ENCODE measurements at places on chromosomes 12 and 14.
A peak's percentile ranks its signal among the peaks of the same experiment; 100 is the strongest.

DNA sequence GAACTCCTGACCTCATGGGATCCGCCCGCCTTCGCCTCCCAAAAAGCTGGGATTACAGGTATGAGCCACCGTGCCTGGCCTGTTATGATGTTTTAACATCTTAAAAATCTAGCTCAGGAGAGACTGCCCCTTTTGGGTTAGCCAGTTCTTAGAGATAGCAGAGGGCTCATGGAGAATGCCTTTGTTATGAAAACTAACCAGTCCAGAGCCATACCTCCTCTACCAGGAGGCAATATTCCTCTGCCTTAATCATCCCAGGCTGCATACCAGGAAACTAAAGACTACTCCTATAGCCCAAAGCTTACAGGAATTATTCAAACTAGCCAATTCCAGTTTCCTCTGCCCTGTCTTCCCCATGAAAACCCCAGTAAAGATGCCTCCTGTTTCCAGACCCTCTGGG is 96.0 kb upstream of the MDM1 start:
- no peak for DNase-seq

GRCh38 chr12:105843986-105844760 is 294.6 kb downstream of the NUAK1 start:
- DNase-seq, result no peak

DNA sequence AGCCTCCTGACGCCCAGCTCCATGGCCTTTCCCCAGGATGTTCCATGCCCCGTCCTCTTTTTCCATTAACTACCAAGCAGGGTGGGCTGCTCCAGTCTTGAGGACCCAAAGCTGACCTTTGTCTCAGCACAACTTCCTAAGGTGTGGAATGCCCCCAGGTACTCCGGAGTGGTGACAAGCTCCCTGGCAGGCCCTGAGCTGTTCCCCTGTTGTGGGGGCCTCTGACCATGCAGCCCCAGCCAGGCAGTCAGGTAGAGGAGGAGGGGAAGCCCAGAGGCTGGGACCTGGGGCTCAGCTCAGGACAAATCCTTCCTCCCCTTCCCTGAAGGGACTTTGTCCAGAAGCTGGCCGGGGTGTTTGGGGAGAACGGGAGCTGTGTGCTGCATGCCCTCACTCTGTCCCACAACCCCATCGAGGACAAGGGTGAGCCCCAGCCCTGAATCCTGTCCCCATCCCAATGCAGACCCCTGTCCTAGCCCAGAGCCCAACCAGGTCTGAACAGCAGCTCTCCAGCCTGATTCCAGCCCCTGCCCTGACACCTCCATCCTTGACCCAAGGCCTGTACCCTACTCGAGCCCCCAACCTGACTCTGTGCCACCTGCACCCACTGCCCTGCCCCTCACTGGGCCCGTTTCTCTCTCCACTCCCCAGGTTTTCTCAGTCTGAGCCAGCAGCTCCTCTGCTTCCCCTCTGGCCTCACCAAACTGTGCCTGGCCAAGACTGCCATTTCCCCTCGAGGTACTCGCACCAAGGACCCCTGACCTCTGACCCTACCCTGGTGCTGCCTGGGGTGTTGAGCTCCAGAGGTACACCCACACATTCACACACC is 4.4 kb downstream of the CARMIL3 start:
- no peak for DNase-seq

DNA sequence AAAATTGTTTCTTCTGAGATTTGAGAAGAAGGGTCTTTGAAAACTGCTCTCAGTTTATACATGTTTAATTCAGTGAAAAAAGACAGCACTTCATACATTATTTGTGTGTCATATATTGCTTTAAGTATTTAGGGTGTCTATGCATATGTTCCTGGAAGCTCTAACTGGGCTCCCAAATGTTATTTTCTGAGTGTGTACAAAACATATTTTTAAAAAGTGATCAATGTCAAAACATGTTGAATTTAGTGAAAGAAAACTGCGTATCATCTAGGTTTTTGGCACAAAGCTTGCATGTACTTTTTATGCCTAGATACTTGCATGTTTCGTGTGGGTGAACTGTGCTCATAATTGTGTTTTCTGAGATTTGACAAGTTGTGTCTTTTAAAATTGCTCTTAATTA is 81.6 kb downstream of the ASCL4 start:
- no peak for DNase-seq

GRCh38 chr12:57263096-57263495 is 12.1 kb upstream of the STAC3 start:
- DNase-seq, result no peak

DNA sequence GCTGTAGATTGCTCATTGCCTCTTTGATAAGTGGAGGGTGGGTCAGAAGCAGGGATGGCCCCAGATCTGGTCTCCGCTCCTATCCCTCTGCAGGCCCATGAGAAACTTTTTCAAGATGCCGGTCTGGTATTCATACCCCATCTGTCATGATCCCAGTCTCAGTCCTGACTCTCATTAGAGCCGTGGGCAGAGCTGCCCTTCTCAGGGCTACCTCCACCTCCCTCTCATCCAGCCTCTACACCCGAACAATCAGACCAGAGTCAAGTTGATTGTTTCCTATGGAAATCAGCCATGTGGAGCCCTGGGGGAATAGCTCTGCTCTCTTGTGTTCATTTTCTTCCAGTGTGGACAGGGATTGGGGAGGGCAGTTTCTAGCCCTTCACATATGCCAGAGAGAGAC is 45.8 kb downstream of the NEUROD4 start:
- no peak for DNase-seq

DNA sequence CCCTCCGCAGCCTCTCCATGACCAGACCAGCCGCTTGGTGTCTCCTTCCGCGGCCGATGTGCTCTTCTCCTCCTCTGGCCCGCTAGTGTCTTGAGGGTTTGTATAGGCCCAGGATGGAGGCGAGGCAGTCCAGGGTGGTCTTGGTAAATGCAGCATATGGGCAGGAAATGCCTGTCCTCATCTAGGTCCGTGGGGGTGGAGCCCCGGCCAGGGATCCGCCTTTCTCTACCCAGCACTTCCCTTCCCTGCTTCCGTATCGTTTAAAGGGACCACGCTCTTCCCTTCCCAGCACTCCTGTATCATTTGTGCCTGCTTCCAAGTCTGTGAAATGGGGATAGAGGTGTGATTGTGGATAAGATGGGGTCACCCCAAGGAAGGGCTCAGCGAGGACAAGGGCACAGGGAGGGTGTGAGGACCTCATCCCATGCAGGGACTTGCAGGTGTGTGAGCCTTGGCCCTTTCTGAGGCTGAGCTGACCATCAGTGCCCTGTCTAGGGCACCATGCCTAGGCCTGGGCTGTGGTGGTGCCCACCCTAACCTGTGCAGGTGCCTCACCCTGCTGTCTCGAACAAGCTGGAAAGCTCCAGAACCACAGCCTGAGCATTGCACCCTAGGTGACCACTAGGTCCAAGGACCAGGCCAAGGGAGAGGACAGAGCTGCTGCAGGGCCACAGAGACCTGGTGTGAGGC is 326.8 kb upstream of the RTL1 start:
- no peak for DNase-seq

DNA sequence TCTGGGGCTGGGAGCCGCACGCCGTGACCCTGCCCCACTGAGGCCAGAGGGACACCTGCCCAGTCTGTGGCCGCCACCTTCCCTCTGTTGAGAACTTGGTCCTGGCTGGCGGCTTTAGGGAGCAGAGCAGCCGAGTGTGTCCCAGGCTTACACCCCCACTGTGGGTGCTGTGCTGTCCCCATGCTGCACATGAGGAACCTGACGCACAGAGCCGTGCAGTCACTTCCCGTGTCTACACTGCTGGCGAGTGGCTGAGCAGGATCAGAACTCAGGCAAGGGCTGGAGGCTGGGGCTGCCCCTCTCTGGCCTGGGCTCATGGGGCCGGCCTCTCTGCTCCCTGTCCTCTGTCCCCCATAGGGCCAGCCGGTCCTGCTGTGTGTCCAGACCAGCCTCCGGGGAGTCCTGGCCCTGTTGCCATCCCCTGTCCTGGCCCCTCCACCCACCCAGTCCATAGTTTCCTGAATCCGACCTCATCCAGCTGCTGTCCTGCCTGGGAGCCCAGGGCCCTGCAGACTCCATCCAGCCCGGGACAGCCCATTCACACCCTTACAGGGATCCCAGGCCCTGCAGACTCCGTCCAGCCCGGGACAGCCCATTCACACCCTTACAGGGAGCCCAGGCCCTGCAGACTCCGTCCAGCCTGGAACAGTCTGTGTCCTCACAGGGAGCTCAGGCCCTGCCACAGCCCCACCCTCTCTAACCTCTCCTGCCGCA is 10.3 kb downstream of the FBRSL1 start:
- DNase-seq, result no peak

DNA sequence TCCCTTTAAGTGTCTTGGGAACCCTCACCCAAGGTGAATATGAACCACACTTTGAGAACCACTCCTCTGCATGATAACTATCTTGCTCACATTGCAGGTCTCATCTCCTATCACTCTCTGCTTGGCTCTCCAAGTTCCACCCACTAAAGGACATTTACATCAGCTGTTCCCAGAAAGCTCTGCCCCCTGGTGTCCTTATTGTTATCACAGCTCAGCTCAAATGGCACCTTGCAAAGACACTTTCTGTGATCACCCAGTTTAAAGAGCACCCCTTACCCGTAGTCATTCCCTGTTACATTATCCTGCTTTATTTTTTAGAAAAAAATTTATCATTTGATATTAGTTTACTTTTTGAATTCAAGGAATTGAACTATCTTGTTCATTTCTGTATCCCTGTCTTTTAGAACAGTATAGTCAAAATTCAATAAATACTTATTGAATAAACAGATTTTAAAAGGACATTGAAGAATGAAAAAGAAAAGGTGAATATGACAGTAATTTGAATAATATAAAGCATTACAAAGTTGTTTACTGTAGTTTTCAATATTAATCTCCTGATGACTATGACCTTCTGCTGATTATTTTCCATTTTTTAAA is 20.5 kb upstream of the GUCY2C start:
- DNase-seq, result peak; percentile 7

DNA sequence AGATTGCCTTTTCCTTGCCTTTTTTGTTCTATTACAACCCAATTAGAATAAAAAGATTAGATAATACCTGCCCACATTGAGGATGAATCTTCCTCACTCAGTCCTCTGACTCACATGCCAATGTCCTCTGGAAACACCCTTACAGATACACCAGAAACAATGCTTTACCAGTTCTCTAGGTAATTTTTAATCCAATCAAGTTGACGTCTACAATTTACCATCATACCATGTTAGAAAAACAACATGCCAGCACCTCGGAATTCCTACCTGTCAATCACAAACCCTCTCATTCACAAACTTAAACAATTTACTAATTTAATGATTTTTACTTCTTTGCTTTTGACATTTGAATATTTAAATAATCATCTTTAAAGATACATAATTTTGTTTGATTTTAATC is 953.8 kb downstream of the TRHDE start:
- DNase-seq, result no peak

DNA sequence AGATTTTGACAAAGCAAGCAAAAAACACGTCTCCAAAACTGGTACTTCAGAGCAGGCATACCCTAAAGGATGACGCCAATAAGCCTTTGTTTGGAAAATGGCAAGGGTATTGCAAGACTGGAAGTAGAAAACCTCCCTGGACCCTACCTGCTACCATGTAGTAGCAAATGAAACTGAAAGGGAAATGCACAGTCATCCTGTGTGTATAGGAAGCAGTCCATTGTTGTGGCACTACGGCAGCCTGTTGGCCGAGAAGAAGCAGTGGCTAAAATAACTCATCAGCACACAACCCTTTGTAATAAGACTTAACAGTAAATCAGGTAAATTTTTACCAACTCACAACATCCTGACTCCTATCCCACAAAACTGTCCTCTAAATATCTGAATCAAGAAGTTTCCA is 386.4 kb downstream of the RGS6 start:
- DNase-seq, result no peak

DNA sequence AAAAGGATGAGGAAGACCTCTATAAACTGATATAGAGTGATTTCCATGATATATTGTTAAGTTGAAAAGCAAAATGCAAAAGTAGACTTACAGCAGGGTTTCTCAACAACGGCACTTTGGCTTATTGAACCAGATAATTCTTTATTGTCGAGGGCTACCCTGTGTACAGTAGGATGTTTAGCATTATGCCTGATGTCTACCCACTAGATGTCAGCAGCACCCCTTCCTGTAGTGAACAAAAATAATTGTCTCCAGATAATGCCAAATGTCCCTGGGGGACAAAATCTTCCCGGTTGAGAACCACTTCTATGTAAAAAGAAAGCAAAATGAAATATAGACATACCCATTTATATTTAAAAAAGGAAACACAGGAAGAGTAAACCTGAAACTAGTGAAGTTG is 32.4 kb downstream of the ABCD2 start:
- DNase-seq, result no peak

DNA sequence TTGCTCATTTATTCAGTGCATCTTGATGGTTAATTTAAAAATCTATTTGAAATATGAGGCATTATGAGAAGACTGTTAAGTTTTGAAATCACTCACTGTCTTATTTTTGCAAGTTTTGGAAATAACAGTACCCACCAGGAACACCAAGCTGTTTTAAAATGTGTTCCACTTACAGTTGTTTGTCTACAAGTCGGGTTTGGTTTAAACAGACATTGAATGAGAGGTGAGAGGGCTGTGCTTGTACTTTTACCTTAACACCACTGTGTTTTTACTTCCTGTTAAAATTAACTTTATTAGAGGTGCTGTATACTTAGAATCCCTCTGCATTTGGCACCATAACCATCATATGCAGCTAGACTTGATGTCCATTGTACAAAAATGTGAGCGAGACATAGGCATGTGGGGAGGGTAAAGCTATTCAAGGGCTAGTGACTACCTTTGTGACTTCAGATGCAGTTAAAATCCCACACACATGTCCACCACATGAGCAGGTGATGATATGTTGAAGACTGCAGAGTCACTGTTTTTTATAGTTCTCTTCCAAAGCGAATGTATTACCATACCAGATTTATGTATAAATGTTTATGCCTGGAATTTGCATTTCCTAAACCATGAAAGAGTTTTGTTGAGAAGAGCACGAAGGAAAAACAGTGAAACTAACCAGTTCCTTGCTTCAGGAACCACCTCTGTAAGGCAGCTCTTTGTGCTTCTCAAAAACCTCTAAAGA is 12.9 kb downstream of the ELK3 start:
- DNase-seq, result no peak

- DNase-seq, result no peak
Measured at GRCh38 chr12:851343-851742, 98.2 kb downstream of the RAD52 start.

DNA sequence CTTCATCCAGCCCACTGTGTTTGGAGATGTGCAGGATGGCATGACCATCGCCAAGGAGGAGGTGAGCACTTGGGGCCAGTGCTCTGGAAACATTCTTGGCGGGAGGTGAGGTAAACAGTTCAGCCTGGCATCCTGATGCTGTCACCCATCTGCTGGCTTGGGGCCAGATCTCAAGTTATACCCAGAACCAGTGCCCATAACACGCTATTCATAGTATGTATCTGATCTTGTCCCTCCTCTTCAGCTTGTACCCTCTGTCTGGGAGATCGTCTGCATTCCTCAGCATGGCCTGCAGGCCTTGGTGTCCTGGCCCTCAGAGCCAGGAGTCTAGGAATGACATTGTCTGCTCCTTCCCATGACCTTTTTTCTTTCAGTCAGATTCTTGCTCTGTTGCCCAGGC is 31.4 kb downstream of the ALDH2 start:
- DNase-seq, result no peak

- DNase-seq, result peak; percentile 92
Measured at GRCh38 chr14:93959239-93960107, 16.9 kb downstream of the ASB2 start.

GRCh38 chr12:75390156-75390898 is 562 bp upstream of the GLIPR1L2 start:
- DNase-seq, result no peak

Data from activated T-helper 1 cell treated with anti-CD3 and anti-CD28 coated beads, Interleukin-2, amount 50 U/mL, for 16 hours (primary cell).